ENCODE measurements at places on chromosomes 12 and 14. TPM values are rescaled to one million over a fixed set of nuclear protein-coding genes. Genes with fewer than 3 reads are reported as not detected.

DNA sequence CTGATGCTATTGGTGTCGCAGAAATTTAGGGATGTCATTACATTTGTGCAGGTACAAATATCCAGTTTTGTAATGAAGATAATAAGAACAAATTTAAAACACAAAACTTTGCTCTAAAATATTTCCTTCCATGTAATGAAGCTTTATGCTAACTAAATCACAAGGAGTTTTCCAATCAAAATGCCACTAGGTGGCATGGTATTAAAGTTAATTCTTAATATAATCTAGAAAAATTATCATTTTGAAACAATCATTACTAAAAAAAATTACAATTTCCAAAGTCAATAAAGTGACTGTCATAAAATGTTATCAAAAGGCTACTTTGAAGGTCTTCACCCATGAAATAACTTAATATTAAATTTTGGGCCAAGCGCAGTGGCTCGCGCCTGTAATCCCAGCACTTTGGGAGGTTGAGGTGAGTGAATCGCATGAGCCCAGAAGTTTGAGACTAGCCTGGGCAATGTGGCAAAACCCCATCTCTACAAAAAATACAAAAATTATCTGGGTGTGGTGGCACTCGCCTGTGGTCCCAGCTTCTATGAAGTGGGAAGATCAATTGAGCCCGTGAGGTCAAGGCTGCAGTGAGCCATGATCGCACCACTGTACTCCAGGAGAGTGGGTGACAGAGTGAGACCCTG lies 77.4 kb downstream of the KIF21A start:
- no peak for DNase-seq

- peak; percentile 77 for DNase-seq
Measured at GRCh38 chr14:21104448-21105060, 3.7 kb downstream of the TMEM253 start.

- DNase-seq, result no peak
Measured at GRCh38 chr14:70425354-70425753, 8.5 kb upstream of the SYNJ2BP start.

DNA sequence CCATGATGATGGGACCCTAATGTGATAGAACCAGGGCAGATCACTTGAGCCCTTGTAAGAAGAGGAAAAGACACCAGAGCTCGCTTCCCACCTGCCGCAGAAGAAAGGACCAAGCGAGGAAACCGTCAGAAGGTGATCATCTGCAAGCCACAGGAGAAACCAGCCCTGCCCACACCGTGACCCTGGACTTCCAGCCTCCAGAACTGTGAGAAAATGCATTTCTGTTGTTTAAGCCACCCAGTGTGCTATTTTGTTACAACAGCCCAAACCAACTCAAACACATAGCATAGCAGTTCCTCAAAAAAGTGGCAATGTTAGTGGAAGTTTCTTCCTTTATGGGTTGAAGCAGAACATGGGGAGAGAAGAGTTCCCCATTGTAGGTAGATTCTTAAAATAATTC lies 107.9 kb upstream of the BCL2L14 start:
- no peak for DNase-seq

- DNase-seq, result peak; percentile 70
Measured at GRCh38 chr12:16385782-16386646, 38.6 kb downstream of the MGST1 start.

DNA sequence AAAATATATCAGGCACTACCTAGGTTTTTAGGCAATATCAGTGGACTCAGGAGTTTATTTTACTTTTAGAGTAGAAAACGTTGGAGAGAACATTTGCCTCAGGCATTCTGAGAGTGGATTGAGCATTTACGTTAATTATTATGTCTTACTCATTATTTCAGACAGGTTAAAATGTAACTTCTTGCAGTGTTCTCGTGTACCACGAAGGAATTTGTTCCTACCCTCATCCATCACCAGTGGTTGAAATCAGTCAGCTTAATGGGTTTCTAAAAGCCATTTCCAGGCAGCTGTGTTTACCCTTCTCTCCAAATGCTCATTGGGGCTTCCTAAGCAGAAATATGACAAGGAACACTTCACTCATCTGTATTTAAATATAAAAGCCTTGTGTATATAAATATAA lies 9.1 kb upstream of the LDHB start:
- DNase-seq, result no peak

DNA sequence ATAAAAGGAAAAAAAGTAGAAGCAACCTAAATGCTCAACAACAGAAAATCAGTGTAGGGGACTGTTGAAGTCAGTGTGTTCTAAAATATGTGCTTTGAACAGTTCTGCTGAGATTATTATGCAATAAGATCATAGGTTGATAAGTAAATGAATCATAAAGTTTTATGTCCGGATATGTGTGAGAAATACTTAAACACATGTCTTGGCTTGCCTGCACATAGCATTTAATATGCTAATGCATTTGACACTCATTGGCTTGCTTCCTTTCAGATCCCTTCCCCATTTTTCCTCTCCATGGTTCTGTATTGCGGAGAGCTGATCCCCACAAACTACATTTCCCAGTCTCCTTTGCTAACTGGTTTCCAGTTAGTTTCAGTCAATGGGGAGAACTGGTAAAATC lies 573.8 kb upstream of the TBX3 start:
- peak; percentile 43 for DNase-seq

- DNase-seq, result peak; percentile 15
Measured at GRCh38 chr12:114506651-114507050, 100.7 kb upstream of the TBX5 start.

- DNase-seq, result peak; percentile 92
Measured at GRCh38 chr12:6944381-6945186, 762 bp downstream of the C12orf57 start.

- no peak for DNase-seq
Measured at GRCh38 chr14:30385925-30386324, 173.0 kb upstream of the G2E3 start.

DNA sequence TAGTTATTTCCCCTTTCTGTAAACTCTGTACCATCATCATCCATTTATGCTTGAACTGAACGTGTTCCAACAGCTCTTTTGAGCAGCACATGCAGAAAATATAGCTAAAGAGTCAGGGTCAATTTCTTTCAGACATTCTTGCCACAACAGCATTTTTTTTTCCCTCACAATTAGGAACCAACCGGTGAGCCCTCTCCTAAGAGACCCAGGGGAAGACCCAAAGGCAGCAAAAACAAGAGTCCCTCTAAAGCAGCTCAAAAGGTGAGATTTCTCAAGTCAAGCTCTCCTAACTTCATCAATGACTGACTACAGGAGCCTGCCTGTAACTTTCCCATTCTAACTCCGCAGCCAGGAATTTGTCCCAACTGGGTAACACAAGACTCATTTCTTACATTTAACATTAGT lies 3.5 kb downstream of the HMGA2 start:
- no peak for DNase-seq

DNA sequence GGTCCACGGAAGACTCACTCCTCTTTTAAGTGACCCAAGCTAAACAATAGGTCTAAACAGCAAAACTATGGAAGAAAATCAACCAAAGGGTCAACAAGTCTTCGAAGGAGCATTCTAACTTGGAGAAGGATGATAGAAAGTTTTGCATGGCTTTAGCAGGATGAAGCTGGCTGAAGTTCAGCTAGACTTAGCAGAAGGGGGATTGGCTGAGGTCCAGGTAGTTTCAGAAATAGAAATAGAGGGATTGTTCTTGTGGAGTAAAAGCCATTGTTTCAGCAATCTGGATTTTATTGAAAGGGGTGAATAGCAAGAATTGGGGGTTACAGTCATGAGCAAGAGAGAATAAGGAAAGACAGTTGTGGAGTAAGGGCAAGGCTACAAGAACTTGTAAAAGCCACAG lies 84.7 kb upstream of the TSPAN8 start:
- DNase-seq, result no peak

DNA sequence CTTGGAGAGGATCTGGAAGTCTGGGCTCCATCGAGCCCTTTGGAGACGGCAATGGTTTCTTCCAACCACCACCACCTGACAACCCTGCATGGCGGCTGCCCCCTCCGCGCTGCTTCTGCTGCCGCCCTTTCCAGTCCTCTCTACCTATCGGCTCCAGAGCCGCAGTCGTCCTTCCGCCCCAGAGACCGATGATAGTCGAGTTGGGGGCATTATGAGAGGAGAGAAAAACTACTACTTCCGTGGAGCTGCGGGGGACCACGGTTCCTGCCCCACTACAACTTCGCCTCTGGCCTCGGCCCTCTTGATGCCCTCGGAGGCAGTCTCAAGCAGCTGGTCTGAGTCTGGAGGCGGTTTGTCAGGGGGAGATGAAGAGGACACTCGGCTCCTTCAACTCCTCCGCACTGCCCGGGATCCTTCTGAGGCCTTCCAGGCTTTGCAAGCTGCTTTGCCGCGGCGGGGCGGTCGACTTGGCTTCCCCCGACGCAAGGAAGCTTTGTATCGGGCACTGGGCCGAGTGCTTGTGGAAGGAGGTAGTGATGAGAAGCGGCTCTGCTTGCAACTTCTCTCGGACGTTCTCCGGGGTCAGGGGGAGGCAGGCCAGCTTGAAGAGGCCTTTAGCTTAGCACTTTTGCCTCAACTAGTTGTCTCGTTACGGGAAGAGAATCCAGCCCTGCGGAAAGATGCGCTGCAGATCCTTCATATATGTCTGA lies 499 bp downstream of the TOGARAM1 start:
- peak; percentile 54 for DNase-seq

GRCh38 chr12:44334347-44334746 lies 498.5 kb downstream of the TMEM117 start:
- DNase-seq, result no peak

- no peak for DNase-seq
Measured at GRCh38 chr14:102777711-102778337, 575 bp downstream of the TRAF3 start.

- peak; percentile 19 for DNase-seq
Measured at GRCh38 chr14:60085085-60085484, 6.6 kb upstream of the PCNX4 start.

GRCh38 chr14:40003773-40004172 lies 571.5 kb upstream of the FBXO33 start:
- no peak for DNase-seq

- DNase-seq, result peak; percentile 12
Measured at GRCh38 chr12:50715174-50715573, 48.7 kb upstream of the ATF1 start.

GRCh38 chr14:91143862-91144261 lies 30.0 kb downstream of the DGLUCY start:
- no peak for DNase-seq

DNA sequence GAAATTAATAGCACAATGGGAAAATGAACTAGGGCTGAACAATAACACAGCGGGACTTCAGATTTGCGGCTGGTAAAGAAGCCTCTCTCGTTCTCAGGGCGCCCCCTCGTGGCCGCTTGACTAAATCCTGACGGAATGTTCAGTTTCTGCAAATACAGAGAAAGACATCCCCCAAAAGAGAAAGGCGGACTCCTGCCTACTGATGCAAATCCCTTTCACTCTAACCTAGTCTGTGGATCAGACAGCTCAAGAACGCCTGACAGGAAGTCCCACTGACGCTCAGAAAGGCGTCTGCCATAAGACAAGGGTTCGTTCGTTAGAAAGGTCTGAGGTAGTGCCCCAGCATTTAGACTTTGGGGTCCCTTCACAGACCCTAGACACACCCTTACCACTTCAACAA lies 2.5 kb downstream of the NUAK1 start:
- peak; percentile 83 for DNase-seq

DNA sequence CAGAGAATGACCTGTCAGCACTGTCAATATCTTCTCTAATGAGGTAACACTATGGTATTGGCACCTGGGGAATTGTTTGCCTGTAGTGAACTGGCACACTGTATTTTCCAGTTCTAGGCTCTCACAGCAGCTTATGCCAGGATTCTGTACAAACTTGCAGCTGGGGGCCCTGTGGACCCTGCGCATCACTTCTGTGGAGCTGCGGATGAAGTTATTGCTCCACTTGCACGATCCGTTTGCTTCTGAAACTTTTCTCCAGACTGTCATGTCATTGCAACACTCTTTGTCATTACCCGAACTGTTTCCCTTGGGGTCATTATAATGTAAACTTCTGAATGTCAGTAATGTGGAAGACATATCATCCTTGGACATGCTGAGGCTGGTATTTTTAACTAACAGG lies 3.9 kb downstream of the RNASE11 start:
- DNase-seq, result no peak

GRCh38 chr14:38544776-38545175 lies 288.9 kb upstream of the CLEC14A start:
- no peak for DNase-seq

GRCh38 chr14:92704036-92704804 lies 44.2 kb downstream of the LGMN start:
- DNase-seq, result no peak

DNA sequence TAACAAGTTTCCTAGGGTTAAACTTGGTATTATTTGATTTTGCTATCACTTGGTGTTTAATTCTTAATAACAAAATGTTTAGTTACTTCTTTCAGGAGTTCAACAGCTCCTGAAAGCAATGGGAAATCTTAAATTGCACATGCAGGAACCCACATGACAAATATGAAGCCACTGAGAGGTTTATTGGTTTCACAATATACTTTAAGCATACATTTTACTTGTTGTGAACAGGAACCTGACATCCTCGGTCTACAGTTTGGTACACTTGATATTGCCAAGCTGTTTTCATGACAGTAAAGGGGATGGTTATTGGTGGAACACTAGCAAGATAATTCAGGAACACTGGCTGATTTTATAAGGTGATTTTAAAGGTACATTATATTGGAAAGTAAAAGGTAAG lies 46.2 kb downstream of the SLC38A1 start:
- no peak for DNase-seq

Gene KLRG1
- total RNA-seq, result 0.56 TPM

Gene NUAK1
- total RNA-seq, result 8.8 TPM

Gene AHNAK2
- total RNA-seq, result 7.9 TPM

Gene ALDH2
- total RNA-seq, result 12.5 TPM

Gene VSIG10
- 10.0 TPM for total RNA-seq

Gene SLC5A8
- not detected for total RNA-seq

Gene NDUFA9
- 112 TPM for total RNA-seq

Gene MRPL42
- 124 TPM for total RNA-seq

Gene PGAM5
- total RNA-seq, result 36.9 TPM

Gene MFAP5
- total RNA-seq, result 0.90 TPM

Gene MYH6
- not detected for total RNA-seq

Gene FOXM1
- 16.9 TPM for total RNA-seq

Gene RNASE3
- not detected for total RNA-seq

Gene DPPA3
- total RNA-seq, result not detected

Gene RNU6-8
- total RNA-seq, result not detected

Gene DACT1
- total RNA-seq, result 9.7 TPM

Gene FZD10
- total RNA-seq, result not detected

Gene ST8SIA1
- total RNA-seq, result not detected
